Neural crest cell (in vitro differentiated cells): ENCODE measurements at places on chromosomes 16 and 17.

DNA sequence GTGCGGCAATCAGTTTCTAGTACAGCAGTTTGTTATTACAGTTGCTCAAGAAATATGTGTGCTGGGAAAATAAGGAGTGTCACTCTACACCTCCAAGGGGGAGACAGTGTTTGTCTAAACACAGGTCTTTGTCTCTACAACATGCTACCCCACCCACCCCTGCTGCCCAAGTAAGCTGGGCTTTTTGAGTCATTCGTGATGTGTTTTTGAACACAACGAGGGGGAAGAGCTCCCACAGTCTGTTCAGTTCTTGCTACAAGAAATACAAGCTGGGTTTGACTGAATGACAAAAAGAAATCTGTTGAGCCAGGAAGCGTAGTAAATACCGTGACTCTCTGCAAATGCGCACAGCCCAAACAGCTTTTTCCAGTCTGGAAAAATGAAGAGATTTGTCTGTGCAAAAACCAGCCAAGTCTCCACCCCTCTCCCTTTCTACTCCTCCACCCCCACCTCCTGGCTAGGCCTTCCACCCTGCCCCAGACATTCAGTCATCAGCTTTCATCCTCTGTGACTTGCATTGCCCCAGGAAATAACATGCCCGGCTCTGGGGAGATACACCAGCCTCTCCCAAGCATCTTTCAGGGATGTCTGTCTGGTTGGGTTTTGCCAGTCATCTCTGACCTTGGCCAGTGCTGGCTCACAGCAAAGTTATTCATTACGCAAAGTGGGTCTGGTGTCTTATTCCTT, 25.7 kb downstream of the CHD9 start:
- H3K27ac ChIP-seq: peak overlapping the region; percentile 88
- peaks cover 13% of the 10 kb centered on the region for H3K36me3 ChIP-seq
- peak overlapping the region; percentile 52 for H3K4me3 ChIP-seq
- peaks cover 38% of the 10 kb centered on the region for H3K4me1 ChIP-seq
- H3K27me3 ChIP-seq: no peaks in the 10 kb centered on the region

- DNase-seq: no peak
- no peaks in the 10 kb centered on the region for H3K27me3 ChIP-seq
- no peak overlapping the region for H3K4me3 ChIP-seq
Measured at GRCh38 chr16:88901718-88902337, 35.4 kb upstream of the PABPN1L start.

GRCh38 chr17:75645889-75646637, 12.8 kb downstream of the SMIM5 start:
- DNase-seq: no peak
- peaks cover 14% of the 10 kb centered on the region for H3K4me1 ChIP-seq
- H3K27me3 ChIP-seq: no peaks in the 10 kb centered on the region
- peak overlapping the region; percentile 75 for H3K27ac ChIP-seq
- no peak overlapping the region for H3K4me3 ChIP-seq

DNA sequence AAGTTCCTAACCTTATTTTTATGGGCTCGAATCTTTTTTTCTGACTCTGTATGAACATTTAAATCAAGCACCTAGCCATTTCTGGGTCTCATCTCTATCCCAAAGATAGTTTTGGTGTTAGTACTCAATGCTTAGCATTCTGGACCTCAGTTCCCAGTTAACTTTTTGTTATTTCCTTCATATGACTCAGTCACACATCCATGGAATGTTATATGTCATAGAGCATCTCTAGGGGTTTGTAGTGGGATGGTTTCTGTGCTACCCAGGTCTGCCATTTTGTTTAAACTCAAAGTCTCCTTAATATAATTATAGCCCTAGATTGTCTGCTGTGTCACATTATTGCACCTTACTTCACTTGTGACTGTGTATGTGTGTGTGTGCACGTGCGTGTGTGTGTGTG, 90.1 kb downstream of the EFCAB13 start:
- no peaks in the 10 kb centered on the region for H3K27me3 ChIP-seq
- H3K36me3 ChIP-seq: peaks cover 2% of the 10 kb centered on the region
- no peaks in the 10 kb centered on the region for H3K4me1 ChIP-seq
- no peak for DNase-seq

DNA sequence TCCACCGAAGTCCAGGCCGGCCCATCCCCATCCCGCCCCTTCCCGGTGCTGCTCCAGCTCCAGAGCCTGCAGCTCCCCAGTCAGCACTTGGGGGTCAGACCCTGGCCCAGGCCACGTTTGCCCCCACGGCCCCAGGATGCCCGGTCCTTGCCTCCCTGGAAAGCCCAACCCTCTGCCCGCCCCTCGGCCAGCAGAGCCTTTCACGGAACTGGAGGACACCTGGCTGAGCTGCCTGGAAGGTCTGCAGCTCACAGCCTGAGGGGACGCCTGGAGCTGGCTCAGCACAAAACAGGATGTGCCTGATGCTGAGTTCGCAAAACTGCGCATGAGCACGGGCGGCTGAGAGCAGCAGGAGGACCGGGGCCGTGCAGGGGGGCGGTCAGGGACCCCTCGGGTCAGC, 29.7 kb upstream of the SSTR5 start:
- peaks cover 3% of the 10 kb centered on the region for H3K4me1 ChIP-seq
- DNase-seq: no peak
- peaks cover 2% of the 10 kb centered on the region for H3K27me3 ChIP-seq
- H3K27ac ChIP-seq: no peak overlapping the region
- no peaks in the 10 kb centered on the region for H3K36me3 ChIP-seq
- no peak overlapping the region for H3K4me3 ChIP-seq

DNA sequence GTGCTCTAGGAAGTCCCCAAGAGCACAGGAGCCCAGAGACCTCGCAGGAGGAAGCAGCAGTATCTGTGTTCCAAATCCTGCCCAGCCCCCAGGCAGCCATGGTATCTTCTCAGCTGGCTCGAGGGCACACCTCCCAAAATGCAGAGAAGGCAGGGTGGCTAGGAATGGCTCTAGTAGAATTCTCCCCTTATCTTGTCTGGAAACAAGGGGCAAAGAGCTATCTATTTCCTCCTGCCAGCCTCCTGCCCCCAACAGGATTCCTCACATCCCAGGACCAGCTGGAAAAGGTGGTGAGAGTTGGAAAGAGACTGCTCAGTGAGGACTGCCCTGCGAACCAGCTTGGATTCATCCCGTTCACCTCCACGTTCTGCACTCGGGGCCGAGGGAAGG, 8.6 kb upstream of the TSPOAP1 start:
- H3K36me3 ChIP-seq: no peaks in the 10 kb centered on the region
- H3K4me1 ChIP-seq: peaks cover 19% of the 10 kb centered on the region
- H3K27ac ChIP-seq: peak overlapping the region; percentile 57
- no peaks in the 10 kb centered on the region for H3K27me3 ChIP-seq
- DNase-seq: no peak

- DNase-seq: no peak
- H3K27ac ChIP-seq: peak overlapping the region; percentile 71
- H3K36me3 ChIP-seq: no peaks in the 10 kb centered on the region
- H3K27me3 ChIP-seq: peaks cover 16% of the 10 kb centered on the region
- peaks cover 7% of the 10 kb centered on the region for H3K4me1 ChIP-seq
- H3K4me3 ChIP-seq: no peak overlapping the region
Measured at GRCh38 chr17:5672815-5673430, 88.6 kb upstream of the NLRP1 start.

DNA sequence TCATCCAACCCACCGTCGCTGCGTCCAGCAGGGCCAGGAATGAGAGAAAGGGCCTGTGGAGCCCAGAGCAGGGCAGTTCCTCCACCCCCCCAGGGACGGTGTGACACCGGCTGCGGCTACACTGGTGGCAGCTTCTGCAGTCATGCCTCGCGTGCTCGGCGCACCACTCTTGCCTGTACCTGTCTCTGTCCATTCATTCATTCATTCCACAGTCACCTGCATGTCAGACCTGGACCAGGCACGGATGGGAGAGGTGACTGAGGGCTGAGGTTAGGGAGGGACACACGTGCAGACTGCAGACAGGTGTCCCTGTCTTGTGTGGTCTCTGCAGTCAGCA, 27.3 kb downstream of the ENDOV start:
- no peaks in the 10 kb centered on the region for H3K4me1 ChIP-seq
- H3K27me3 ChIP-seq: peaks cover 26% of the 10 kb centered on the region
- H3K27ac ChIP-seq: no peak overlapping the region
- no peaks in the 10 kb centered on the region for H3K36me3 ChIP-seq

DNA sequence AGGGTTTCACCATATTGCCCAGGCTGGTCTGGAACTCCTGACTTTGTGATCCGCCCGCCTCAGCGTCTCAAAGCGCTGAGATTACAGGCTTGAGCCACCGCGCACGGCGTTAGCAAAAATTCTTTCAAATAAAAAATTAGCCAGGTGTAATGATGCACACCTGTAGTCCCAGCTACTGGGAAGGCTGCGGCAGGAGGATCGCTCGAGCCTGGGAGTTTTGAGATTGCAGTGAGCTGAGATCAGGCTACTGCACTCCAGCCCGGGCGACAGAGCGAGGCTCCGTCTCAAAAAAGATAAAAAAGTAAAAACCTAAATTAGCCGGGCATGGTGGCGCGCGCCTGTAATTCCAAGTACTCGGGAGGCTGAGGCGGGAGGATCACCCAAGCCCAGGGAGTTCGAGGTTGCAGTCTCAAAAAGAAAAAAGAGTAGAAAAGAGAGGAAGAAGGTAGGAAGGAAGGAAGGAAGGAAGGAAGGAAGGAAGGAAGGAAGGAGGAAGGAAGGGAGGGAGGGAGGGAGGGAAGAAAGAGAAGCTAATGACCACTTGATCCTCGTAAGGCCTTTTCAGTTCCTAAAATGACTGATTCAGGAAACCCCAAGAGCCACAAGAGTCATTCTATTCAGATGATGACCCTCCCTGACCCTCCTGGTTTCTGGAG, 59.2 kb downstream of the SRL start:
- peaks cover 9% of the 10 kb centered on the region for H3K4me1 ChIP-seq
- H3K36me3 ChIP-seq: no peaks in the 10 kb centered on the region
- no peak for DNase-seq
- H3K4me3 ChIP-seq: peak overlapping the region; percentile 90

DNA sequence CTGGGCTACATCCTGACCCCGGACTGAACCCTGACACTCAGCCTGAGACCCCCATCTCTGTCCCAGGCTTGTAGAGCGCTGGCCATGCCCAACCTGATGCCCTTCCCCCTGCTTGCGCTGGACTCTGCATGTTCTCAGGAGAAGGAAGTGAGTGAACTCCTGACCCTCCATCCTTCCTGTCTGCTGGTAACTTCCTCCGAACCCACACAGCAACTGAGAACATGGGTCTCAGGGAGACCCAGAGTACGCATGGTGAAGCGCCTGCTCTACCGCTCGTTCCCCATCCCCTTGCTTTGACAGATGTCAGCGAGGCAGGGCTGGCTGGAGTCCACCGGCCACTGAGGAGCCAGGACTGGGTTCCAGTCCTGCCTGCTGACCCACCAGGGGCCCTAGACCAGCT, 6.1 kb downstream of the CAMKK1 start:
- peaks cover 14% of the 10 kb centered on the region for H3K4me1 ChIP-seq
- DNase-seq: no peak
- no peak overlapping the region for H3K27ac ChIP-seq
- peaks cover 19% of the 10 kb centered on the region for H3K27me3 ChIP-seq

GRCh38 chr17:82740906-82741759, 5.7 kb downstream of the FN3K start:
- H3K36me3 ChIP-seq: peaks cover 48% of the 10 kb centered on the region
- no peak overlapping the region for H3K4me3 ChIP-seq
- no peak for DNase-seq
- H3K27ac ChIP-seq: no peak overlapping the region
- no peaks in the 10 kb centered on the region for H3K27me3 ChIP-seq

DNA sequence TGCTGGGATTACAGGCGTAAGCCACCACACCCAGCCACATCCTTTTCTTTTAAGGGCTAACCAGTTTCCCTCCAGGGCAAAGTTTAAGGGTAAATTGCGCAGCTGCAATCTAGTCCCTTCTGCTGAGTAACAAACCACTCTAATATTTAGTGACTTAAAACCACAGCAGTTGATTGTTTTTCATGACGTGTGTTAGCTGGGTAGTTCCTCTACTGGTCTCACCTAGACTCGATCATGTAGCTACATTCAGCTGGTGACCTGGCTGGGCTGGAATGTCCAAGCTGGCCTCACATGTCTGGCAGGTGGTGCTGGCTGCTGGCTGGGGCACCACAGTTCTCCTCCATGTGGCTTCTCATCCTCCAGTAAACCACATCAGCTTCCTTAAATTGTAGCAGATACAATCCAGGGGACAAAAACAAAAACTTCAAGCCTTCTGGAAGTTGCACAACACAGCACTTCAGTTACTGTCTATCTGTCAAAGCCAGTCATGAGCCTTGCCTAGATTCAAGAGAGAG, 75.5 kb downstream of the GPRC5B start:
- no peak for DNase-seq
- H3K36me3 ChIP-seq: peaks cover 23% of the 10 kb centered on the region
- H3K4me3 ChIP-seq: no peak overlapping the region
- H3K27ac ChIP-seq: no peak overlapping the region
- peaks cover 6% of the 10 kb centered on the region for H3K4me1 ChIP-seq

DNA sequence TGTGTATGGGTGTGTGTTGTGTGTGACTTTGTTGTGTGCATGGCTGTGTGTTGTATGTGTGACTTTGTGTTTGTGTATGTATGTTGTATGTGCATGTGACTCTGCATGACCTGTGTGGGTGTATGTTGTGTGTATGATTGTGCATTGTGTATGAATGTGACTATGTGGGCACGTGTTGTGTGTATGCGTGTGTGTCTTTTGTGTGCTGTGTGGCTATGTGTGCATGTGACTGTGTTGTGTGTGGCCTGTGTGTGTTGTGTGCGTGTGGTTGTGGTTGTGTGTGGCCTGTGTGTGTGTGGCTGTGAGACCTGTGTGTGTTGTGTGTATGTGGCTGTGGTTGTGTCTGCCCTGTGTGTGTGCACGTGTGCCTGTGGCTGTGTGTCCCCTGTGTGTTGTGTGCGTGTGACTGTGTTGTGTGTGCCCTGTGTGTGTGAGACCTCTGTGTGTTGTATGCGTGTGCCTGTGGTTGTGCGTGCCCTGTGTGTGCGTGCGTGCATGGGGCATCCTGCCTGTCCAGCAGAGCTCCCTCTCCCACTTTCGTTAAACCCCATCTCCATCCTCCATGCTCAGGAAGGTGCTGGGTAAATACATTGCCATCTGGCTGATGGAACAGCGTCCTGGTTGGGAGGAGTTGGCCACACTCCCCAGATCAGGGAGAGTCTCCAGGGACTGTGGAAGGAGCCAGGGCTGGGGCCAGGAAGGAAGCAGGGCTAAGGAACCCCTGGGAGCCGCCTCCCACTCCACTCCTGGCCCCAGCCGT, 90.1 kb upstream of the GSE1 start:
- H3K27me3 ChIP-seq: peaks cover 17% of the 10 kb centered on the region
- peaks cover 24% of the 10 kb centered on the region for H3K4me1 ChIP-seq
- H3K4me3 ChIP-seq: no peak overlapping the region
- DNase-seq: no peak

GRCh38 chr17:5821803-5822202, 237.5 kb upstream of the NLRP1 start:
- no peaks in the 10 kb centered on the region for H3K27me3 ChIP-seq
- no peaks in the 10 kb centered on the region for H3K36me3 ChIP-seq
- no peak overlapping the region for H3K4me3 ChIP-seq
- DNase-seq: no peak

DNA sequence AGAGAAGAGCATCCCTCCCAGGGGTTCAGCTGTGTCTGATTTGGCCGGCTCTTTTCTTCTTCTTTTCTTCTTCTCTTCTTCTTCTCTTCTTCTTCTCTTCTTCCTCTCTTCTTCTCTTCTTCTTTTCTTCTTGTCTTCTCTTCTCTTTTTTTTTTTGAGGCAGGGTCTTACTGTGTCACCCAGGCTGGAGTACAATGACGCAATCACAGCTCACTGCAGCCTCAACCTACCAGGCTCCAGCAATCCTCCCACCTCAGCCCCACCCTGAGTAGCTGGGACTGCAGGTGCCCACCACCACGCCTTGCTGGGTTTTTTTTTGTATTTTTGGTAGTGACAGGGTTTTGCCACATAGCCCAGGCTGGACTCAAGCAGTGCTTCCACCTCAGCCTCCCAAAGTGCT, 266.0 kb downstream of the SNX29 start:
- DNase-seq: no peak
- H3K27me3 ChIP-seq: peaks cover 8% of the 10 kb centered on the region
- H3K4me1 ChIP-seq: peaks cover 24% of the 10 kb centered on the region
- no peak overlapping the region for H3K4me3 ChIP-seq
- H3K36me3 ChIP-seq: peaks cover 2% of the 10 kb centered on the region
- H3K27ac ChIP-seq: peak overlapping the region; percentile 39
